ENCODE measurements at places on chromosomes 1 and 21.

DNA sequence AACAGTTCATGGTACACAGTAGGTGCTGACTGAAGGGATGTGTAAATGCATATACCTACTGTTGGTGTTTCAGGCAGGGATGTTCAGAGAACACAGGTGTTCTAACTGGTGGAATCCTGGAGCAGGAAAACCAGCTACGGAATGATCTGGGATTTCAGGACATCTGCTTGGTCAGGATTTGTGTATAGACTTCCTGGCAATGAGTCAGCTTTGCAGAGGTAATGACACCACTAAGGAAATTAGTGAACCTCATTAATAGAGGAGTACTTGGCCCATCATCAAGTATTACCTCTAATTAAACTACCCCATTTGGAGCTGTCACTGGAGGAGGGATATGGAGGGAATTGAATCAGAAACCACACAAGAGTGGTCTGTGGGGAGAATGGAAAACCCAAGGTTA is 7.3 kb downstream of the MRPL37 start:
- no peak for DNase-seq

GRCh38 chr1:15100121-15100879 is 53.2 kb upstream of the TMEM51 start:
- peak; percentile 21 for DNase-seq

- no peak for DNase-seq
These were observed 238.6 kb downstream of the FOXD2 start for GRCh38 chr1:47676311-47677054.

DNA sequence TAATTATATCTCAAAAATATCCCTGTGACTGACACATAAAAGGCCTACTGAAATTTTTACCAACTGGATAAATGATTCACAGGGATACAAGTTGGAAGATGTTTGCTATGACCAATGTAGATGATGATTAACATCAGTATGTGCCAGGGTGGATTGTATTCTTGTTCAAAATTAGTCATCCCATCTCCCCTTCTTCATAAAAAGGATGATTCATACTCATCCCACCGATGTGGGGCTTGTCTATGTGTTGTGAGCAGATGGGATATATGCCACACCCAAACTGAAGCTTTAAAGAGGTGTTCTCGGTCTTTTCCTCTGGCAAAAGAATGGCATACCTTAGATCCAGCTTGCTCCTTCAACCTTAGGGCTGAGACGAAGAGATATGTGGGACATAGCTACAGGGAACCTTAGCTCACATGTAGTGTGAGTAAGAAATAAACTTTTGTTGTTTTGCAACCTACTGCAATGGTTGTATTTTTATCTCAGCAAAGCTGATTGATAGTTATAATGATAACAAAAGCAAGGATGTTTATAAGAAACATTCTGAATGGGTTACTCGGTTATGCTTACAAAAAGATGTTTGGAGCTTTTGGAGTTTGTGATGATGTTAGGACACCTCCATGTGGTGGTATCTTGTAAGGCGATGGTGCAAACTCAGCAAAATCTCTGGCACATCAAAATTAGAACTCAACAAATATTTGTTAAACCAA is 29.4 kb downstream of the SPATA17 start:
- no peak for DNase-seq

- no peak for DNase-seq
These were observed 317.2 kb upstream of the NFIA start for GRCh38 chr1:60765204-60765603.

- no peak for DNase-seq
These were observed 305.0 kb upstream of the ST6GALNAC5 start for GRCh38 chr1:76562292-76562691.

DNA sequence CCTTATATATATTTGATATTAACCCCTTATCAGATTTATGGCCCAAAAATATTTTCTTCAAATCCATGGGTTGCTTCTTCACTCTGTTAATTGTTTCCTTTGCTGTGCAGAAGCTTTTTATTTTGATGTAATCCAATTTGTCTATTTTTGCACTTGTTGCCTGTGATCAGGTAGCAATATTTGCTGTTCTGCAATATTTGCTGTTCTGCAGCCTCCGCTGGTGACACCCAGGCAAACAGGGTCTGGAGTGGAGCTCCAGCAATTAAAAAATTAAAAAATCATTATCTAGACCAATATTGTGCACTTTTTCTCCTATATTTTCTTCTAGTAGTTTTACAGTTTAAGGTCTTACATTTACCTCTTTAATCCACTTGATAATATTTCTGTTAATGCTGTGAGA is 564.5 kb downstream of the DPYD start:
- no peak for DNase-seq

GRCh38 chr1:72288886-72289285 is 6.5 kb upstream of the NEGR1 start:
- no peak for DNase-seq

DNA sequence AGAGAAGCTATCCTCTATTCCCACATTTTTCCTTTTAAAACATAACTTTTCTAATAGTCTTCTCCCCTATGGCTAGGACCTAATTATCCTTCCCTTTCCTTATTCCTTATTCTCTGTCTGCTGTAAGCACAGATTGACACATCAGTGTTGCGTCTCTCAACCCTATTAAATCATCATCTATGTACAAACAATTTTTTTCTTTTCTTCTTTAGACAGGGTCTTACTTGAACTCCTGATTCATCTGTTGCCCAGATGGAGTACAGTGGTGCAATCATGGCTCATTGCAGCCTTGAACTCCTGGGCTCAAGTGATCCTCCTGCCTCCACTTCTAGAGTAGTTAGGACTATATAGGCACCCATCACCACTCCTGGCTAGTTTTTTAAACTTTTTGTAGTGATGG is 8.3 kb downstream of the KLHDC9 start:
- no peak for DNase-seq

DNA sequence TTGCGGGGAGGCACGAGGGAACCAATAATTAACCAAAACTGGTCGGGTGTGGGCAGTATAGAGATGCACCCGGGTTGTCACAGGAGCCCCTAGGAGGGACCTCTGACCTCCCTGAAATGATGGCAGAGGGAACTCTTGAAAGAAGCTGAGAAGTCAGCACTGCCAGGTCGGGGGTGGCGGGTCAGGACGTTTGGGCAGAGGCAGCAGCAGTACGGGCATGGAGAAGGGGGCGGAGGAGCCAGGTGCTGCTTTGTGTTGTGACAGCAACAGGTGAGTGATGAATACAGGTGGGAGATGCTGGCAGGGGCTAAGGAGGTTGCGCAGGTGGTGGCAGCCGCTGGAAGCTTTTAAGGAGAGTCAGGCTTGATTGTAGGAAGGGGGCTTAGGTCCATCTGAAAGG is 11.7 kb downstream of the TNFRSF1B start:
- DNase-seq: no peak

GRCh38 chr1:51439895-51440294 is 79.2 kb downstream of the EPS15 start:
- DNase-seq: no peak

- no peak for DNase-seq
These were observed 29.9 kb downstream of the HHAT start for GRCh38 chr1:210358626-210359025.

DNA sequence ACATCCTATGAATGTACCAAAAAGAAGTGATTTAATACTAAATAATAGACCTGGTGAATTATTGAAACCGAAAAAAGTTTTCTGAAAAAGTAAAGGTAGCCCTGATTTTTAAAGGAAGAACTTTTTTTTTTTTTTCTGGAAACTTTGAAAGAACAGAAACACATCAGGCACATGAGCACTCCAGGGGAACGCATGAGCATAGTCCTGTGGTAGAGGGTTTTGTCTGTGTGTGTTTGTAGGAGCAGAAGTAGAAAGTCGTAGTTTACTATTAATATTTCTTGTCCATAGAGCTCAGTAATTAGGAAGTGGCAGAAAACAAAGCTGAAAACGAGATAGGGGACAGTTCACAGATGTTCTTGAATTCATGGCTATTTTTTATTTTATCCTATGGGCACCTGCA is 1175.9 kb upstream of the B3GALT2 start:
- DNase-seq: no peak

Data from CD4-positive, alpha-beta T cell treated with Interleukin-6 at 100 ng/mL for 8 hours (primary cell).